ENCODE measurements at places on chromosomes 5 and 9.

DNA sequence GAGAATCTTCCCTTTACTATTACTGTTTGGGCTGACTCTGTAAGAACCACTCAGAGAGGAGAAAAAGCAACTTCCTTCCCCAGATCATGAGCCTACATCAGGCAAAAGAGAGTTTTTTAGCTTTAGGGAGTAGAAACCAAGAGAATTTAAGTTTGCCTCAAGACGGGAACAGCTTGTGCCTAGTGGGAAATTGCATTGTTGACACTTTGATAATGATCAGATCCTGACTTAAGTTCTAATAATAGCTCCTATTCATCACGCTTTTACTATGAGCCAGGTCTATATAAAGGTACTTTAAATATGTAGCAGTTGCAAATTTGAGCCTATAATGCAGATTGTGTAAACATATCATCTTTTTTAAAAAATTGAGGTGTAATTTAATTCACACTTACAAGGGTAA lies 298.2 kb downstream of the MAN2A1 start:
- no peak for DNase-seq

DNA sequence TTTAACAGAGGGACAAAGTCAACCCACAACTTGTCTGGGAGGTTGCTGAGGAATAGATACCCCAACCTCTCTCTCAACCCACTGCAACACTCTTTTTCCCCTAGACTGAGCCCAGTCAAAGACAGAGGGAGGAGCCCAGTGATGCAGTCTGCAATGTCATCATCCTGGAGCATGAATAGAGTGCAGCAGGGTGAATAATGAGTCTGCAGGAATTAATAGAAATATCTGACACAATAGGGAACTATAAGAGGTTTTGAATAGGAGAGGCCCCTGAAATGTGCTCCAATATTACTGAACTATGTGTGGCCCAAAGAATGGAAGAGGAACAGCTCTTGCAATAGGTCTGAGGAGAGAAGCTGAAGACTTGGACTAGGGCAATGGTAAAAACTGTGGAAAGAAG lies 59.1 kb downstream of the PDCD1LG2 start:
- no peak for DNase-seq

DNA sequence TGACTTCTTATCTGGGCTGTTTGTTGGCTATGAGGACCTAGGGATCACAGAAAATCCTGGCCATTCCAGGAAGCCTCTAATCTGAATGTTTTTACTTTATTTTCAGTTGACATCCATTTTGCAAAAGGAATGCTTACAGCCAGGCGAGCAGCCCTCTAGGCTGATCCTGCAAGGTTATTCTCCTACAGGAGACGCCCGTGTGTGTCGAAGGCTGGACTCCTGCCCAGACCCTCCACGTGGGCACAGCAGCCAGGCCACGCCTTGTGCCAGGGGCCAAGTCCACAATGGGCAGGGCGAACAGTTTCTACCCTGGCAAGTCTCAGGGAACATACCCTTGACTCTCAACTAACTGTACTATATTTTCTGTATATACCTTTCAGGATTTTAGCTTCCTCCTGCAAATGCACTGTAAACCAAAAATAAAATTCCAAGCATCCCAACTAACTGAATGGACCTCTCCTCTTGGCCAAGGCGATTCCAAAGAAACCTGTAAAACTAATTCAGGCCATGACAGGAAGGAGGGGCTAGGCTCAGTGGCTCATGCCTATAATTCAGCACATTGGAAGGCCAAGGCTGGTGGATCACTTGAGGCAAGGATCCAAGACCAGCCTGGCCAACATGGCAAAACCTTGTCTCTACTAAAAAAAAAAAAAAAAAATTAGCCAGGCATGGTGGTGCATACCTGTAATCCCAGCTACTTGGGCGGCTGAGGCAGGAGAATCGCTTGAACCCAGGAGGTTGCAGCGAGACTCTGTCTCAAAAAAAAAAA lies 5.7 kb downstream of the CMBL start:
- no peak for DNase-seq

GRCh38 chr5:96433066-96433447 lies at the start of gene PCSK1:
PCSK1 (minus strand) TSS chr5:96433248; CDS start chr5:96433042, 206 bp downstream.
- DNase-seq: no peak

- no peak for DNase-seq
Measured at GRCh38 chr5:64166201-64166959, 737 bp downstream of the RNF180 start.

- DNase-seq: no peak
Measured at GRCh38 chr5:84445049-84445685, 60.5 kb upstream of the EDIL3 start.

GRCh38 chr9:97348871-97349270 lies 41.4 kb downstream of the CCDC180 start:
- DNase-seq: no peak
